ENCODE measurements at places on chromosomes 2 and 18.

DNA sequence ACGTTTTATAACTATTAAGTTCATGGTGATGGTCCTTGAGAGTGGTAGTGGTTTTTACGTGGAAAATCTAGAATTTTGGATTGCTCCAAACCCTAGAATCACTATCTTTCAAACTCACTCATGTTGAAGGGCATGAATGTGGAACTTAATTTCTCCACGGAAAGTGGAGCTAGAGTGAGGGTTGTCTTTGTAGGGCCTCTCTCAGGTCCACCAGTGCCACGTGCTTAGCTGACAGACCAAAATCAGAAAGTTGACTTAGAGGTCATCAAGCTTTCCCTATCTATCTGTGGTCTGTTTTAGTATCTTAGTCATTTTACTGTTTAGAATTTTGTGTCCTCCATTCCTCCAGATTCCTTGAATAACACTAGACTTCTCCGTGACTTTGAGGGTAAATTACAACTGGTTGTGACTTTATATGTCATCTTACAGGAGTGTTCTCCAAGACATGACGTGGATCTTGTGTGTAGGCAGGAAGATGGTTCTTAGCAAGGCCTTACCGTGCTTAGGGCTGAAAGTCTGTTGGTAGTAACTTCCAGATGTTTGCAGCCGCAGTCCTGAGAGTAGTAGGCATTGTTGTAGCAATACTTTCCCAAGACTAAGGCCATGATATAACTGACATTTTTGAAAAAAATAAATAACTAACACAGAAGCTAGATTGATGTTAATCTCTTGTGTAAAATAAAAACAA lies 26.8 kb downstream of the DIS3L2 start:
- DNase-seq: no peak

DNA sequence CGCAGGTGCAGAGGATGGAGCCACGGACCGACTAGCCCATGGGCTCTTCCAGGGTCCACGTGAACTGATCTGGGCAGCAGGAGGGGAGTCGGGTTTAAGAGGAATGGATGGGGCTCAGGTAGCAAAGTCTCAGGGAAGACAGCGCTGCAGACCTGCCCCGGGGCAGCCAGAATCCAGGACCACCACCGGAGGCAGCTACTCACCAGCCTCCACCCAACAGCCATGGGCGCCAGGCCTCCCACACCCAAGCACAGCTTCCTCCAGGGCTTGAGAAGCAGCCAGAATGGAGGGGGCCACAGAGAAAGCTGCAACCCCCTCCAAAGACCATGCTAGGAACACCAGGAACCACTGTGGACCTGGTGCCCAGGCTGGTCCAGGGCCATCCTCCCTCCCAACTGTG lies 164.3 kb downstream of the TWIST2 start:
- no peak for DNase-seq

DNA sequence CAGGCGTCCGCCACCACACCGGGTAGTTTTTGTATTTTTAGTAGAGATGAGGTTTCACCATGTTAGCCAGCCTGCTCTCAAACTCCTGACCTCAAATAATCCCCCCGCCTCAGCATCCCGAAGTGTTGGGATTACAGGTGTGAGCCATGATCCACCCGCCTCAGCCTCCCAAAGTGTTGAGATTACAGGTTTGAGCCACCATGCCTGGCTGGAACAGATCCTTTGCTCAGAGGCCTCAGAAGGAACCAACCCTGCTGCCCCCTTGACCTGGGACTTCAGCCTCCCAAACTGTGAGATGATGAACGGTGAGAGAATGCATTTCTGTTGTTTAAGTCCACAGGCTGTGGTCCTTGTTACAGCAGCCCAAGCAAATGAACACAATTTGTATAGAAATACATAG lies 67.0 kb downstream of the NCAPH start:
- DNase-seq: no peak

DNA sequence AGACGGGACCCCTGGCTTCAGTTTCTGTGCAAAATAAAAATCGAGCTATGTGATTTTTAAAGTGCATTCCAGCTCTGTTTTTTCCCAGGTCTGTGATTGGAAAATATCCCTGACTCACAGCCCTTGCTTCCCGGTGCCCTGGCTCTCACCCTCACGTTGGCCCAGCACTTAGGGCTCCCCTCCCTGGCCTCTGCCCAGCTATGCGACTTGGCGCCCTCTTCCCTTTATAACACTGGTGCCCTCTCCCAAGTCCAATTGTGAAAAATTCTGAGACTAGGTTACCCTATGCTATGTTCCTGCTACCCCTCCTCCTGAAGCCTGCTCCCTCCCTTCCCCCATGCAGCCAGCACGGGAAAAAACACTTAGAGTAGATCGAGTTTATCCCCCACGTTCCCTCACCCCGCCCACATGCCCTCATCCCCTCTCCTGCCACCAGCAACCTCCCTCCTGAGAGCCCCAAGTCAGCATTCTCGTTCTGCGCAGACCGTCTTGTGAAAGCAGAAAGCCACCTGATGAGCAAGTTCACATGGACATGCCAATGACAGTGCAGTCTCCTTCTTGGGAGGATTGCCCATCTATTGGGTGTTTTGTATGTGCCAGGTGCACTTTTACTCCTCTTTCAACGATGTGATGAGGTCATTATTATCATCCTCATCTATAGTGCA lies 228.8 kb downstream of the VAPA start:
- DNase-seq: no peak

DNA sequence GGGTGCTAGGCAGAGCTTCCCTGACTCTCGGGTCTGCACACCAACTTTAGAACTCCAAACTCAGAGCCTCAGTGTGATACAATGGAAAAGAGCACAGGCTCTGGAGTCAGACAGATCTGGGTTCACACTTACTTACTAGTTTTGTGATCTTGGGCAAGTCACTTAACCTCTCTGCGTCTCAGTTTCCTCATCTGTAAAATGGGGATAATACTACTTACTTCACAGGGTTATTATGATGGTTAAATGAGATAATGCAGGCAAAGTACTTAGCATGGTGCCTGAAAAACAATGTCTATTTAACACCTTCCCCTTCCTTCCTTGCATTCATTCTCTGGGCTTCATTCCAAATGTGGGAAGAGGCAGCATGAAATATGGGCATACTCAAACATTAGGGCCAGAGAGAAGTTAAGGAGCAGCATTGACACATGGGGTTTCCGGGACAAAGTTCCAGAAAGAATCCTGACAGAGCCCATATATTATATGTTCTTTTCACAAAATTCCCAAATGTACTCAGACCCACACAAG lies 13.3 kb downstream of the DNAJC27 start:
- DNase-seq: no peak

DNA sequence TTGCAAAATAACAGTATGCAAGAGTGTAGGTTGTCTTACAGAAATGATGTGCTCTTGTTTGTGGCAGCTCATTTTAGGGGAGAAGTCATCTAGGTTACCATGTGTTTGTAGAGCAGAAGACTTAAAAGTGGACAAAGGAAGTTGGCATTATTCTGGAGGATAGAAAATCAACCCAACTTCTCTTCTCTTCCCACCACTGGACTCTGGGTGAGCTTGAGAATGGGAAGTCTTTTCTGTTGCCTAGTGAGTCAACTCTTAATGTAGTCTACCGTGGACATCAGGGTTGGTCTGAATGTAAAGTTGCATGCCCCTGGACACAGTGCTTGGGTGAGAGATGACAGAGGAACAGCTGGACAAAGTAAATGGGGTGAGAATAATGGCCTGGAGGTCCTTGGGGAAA lies 98.3 kb downstream of the FMNL2 start:
- DNase-seq: no peak

DNA sequence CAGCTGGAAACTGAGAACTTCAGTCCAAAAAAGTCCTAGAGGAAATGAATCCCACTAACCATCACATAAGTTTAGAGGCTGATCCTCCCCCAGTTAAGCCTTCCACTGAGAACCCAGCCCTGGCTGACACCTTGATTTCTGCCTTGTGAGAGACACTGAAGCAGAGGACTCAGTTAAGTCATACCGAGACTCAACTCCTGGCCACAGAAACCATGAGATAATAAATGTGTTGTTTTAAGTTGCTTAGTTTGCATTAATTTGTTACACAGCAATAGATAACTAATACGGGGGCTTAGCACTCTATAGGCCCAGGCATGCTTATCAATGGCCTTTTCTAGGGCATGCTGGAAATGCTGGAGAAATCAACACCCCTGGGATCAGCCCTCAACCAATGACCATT lies 3.4 kb upstream of the ADD2 start:
- no peak for DNase-seq

DNA sequence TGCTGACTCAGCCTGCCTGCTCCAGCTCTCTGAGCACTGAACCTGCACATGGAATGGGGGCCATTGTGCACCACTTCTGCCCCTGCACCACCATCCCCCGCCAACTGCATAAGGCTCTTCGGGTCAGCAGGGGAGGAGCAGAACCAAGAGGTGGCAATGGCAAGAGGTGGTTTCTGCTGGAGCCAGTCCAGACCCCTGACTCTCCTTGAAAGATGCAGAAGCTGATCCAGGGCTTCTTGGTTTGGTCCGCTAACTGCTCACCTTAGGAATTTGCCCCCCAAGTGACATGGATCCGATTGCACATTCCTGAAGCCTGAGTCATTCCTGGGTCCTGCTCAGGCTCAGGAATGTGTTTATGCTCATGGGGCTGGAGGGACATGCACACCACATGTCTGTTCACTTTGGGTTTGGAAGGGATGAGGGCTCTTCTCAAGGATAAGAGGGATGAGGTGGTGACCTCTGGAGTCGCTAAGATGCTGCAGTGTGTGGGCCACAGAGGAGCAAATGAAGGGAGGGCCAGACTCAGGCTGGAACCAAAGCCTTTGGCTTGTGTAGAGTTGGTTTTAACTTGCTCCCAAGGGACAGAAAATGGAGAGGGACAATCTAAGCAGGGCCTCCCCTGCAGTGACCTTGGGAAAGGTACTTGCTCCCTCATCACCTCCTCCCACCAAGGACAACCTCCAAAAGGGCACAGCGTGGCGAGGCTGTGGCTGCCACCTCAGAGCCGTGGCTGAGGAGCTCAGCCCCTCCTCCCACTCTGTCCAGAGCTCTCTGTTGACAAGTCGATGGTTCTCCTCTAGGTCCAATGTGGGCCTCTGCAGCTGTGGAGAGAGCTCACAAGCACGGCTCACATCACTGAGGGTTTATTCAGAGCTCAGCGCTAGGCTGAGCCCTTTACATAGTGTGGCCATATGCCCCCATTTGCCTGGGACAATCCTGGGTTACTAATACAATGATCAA lies 66.2 kb downstream of the HS1BP3 start:
- peak; percentile 28 for DNase-seq

- DNase-seq: no peak
Observed at GRCh38 chr18:48627216-48627615, 88.4 kb downstream of the CTIF start.

- no peak for DNase-seq
Observed at GRCh38 chr2:122663620-122664019, 908.2 kb downstream of the TSN start.

DNA sequence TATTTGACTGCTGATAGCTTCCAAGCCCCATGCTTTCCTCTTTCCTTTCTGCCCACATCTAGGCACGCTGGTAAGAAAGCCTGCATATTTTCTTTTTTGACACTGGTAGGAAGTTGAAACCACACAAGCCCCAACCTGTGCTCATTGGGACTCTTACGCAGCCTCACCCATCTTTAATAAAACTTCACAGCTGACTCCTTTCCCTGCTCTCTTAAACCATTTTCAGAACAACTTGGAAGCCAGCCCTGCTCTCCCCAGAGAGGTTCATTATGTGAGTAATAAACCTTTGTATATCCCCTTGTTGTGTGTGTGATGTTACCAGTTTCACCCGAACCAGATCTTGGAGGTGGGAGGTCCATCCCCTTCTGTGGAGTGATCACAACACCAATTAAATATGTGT lies 268.4 kb downstream of the GPD2 start:
- DNase-seq: no peak

- DNase-seq: no peak
Observed at GRCh38 chr18:70973626-70974025, 684.8 kb downstream of the SOCS6 start.

DNA sequence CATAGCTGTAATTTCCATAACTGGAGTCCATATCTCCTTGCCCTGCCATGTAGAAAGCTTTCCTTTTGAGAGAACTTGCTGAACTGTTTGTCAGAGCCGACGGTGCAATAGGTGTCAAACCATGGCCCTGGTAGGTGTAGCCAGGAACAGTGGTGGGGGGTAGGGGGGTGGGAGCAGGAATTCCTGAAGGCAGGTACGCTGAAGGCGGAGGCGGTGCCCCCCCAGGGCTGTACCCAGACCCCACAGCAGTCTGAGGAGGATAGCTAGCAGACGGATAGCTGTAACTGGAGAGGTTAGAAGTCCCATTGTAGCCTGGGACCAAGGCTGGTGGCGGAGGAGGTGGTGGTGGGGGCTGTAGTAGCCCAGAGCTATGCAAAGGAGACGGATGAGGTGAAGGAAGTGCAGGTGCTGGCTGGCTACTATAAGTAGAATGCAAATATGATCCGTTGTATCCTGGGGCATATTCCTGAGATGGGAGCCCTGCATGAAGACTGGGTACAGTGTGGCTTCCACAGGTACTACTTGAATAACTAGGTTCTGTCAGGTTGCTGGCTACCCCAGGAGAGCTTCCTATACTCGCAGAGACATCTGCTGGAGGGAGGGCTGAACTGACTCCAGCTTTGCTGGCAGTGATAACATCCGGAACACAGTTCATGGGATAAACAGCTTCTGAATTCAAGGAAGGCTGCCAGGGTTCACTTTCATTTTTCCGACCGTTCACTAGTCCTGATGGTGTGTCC lies 124.8 kb downstream of the FIGN start:
- DNase-seq: no peak

- DNase-seq: no peak
Observed at GRCh38 chr2:16774091-16774490, 108.5 kb upstream of the CYRIA start.

- DNase-seq: no peak
Observed at GRCh38 chr2:237551071-237551574, 15.3 kb upstream of the PRLH start.

DNA sequence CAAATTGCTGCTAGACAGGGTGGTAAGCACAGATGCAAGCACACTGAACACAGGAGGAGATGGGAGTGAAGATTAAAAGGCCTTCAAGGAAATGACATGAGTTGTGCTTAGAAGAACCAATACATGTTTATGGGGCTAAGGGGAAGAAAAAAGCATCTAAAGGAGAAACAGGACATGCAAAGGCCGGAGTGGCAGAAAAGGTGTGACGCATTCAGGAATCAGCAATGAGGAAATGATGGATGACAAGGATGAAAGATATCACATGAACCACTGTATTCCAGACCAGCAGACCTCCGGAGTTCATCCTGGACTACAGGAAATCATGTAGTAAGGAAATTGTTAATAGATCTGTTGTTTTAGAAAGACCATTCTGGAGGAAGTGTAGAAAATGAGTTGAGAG lies 42.8 kb downstream of the PPP4R1 start:
- DNase-seq: no peak

- no peak for DNase-seq
Observed at GRCh38 chr2:78941751-78942150, 83.8 kb upstream of the REG3G start.

DNA sequence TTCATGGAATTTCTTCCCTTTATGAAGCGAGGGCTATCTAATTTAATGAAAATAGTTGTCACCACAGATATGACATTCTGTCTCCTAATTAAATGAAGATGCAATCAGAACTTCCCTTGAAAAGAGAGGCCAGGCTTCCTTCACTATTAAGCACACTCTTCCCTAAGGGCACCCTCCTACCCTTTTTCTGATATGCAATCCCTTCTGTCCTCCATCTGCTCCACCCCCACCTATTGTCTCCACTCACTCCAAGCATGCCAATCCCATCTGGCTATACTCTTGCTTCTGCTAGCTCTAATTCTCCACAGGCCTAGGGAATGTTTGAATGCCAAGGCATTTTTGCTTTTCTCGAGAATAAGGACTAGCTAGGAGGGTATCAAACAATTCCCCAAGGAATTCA lies 818.4 kb upstream of the FSHR start:
- no peak for DNase-seq
